ENCODE measurements at places on chromosomes 2 and 18.

GRCh38 chr18:78159397-78159796 is 820.2 kb upstream of the SALL3 start:
- DNase-seq: no peak

DNA sequence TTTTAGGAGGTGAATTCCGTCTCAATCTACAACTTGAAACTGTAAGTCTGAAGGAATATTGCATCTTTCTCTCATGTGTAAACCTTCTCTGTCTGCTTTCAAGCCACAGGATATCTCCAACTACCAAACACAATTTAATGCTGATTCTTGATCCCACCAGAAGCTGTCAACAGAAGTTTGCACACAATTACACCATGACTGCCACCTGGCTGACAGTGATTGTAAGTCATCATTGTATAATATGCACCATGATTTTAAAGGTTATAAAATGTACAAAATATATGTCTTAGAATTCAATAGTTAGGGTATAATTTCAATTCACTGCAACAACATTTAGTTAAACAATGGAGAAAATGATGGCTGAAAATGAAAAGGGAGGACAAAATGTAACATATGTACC is 18.4 kb downstream of the PREPL start:
- DNase-seq: no peak

GRCh38 chr2:192535956-192536921 is 341.5 kb upstream of the TMEFF2 start:
- no peak for DNase-seq

DNA sequence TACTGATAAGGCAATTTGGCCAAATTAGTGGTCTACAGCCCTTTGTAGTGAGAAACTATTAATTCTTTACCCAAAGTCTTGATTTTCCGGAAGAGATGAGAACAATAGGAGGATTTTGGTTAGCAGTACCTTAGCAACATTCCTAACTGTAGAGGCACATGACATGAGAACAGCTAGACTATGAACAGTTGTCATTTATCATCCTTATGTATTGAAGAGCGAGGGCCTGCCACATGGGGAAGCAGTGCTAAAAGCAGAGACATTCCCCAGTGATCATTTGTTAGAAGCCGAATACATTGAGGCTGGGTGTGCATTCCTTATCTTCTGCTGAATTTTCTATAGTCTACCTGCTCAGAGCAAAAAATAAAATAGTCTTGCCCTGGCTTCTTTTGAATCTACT is 65.2 kb downstream of the RBBP8 start:
- DNase-seq: no peak

GRCh38 chr18:42444349-42444748 is 489.3 kb downstream of the PIK3C3 start:
- DNase-seq: no peak

DNA sequence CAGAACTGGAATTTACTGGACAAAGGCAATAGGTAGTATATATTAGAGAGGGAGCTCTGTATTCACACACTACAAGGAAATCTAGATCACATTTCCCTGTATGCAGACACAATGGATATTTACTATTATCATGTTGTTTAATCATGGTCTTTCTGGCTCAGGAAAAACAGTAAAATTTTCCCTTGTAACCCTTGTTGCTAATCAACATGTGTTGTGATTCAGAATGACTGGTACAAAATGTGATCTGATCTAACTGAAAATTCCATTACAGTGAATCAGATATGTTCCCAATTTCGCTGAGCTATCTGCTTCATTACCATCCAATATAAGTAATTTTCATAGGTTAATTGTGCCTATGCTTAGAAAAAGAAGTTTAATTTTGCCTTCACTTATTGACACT is 1109.7 kb downstream of the LRP1B start:
- no peak for DNase-seq

- no peak for DNase-seq
Measured at GRCh38 chr2:186126181-186126580, 359.9 kb upstream of the ZC3H15 start.

DNA sequence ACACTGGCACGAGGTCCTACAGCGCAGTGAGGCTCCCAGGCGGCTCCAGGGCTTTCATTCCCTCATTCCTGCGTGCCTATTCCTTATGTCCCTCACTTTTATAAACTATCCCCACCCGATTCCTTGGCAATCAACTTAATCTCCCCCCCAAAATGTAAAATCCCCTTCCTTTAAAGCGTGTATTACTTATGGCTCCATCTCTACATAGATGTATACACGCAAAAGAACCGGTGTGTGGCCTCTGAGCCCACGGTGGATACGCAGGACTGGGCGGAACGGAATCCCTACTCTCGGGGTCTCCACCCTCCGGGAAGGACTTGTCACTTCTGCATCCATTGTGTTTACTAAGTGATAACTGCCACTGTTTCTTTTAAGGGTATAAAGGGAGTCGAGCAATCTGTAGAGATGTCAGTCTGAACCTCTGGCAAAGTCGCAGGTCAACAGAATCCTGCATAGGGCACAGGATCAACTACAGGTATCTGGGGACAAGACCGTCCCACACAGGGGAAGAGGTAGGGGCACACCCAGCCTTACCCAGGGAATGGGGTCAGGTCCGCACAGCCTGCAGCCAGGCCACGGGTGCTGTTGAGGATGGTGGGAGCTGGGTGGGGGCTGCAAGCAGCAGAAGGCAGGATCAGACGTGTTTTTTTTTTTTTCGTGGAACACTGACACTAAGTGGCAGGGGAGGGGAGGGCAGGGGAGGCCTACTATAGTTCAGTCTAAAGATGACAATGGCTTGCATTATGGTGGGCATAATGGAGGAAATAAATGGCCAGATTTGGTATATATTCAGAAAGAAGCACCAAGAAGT is 42.1 kb downstream of the HDLBP start:
- no peak for DNase-seq

- DNase-seq: no peak
Measured at GRCh38 chr2:216849987-216850386, 9.9 kb downstream of the TNP1 start.

- no peak for DNase-seq
Measured at GRCh38 chr2:120611961-120612360, 123.7 kb upstream of the GLI2 start.

GRCh38 chr2:5749347-5749746 is 57.2 kb downstream of the SOX11 start:
- DNase-seq: no peak

GRCh38 chr2:190701586-190701985 is 52.7 kb downstream of the NAB1 start:
- no peak for DNase-seq

- DNase-seq: no peak
Measured at GRCh38 chr2:176395273-176395854, 126.1 kb downstream of the MTX2 start.

DNA sequence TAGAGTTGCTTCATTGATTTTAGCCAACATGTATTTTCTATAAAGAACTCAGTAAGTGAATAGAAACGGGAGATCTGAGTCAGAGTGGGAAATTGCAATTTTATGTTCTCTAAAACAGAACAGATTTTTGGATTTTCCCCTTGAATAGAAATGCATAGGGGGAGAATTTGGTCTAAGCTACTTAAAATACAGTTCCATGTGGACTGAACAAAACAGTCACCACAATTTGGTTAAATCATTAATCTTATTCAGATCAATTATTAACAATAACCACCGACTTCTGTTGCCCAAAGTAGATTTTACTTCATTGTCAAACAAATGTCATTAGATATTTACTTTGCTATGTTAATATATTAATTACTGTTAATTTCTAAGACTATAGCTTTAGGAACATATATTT is 107.7 kb downstream of the SCG2 start:
- no peak for DNase-seq

GRCh38 chr2:29047083-29047845 is 27.1 kb downstream of the PCARE start:
- no peak for DNase-seq

DNA sequence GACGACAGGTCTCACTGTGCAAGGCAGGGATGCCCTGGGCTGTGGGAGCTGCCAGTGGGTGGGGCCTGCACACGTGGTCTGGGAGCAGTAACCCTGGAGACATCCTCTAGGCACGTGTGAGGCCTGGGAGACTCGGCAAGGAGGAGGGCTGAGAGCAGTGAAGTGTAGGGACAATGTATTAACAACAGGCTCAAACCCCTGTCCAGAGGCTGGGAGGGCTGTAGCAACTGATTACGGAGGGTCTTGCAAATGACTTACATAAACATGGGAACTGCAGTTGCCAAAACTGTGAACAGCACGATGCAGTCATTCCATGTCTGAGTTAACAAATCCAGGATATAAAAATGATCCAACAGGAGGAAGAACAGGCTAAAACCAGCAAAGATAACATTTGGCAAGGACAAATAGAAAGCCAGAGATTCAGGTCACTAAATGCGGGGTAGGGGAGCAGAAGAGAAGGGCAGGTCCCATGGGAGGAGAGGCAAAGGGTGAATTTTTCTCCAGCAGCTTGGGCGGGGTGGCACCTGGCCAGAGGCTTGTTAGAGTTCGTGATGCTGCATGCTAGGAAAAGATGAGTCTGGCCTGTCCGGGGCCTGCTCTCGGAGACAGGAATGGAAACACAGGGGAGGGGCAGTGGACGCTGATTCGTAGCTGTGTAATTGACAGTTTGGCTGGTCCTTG is 44.9 kb downstream of the CYP27C1 start:
- no peak for DNase-seq

DNA sequence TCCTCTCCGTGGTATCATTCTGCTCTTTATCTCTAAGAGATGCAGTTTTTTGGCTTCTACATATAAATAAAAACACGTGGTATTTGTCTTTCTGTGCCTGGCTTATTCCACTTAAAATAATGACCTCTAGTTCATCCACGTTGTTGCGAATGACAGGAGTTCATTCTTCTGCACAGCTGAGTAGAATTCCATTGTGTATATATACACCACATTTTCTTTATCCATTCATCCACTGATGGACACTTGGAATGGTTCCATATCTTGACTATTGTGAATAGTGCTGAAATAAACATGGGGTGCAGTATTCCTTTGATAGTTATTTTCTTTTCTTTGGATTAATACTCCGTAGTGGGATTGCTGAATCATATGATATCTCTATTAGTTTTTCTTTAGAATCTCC is 262.3 kb downstream of the SOX11 start:
- DNase-seq: no peak

DNA sequence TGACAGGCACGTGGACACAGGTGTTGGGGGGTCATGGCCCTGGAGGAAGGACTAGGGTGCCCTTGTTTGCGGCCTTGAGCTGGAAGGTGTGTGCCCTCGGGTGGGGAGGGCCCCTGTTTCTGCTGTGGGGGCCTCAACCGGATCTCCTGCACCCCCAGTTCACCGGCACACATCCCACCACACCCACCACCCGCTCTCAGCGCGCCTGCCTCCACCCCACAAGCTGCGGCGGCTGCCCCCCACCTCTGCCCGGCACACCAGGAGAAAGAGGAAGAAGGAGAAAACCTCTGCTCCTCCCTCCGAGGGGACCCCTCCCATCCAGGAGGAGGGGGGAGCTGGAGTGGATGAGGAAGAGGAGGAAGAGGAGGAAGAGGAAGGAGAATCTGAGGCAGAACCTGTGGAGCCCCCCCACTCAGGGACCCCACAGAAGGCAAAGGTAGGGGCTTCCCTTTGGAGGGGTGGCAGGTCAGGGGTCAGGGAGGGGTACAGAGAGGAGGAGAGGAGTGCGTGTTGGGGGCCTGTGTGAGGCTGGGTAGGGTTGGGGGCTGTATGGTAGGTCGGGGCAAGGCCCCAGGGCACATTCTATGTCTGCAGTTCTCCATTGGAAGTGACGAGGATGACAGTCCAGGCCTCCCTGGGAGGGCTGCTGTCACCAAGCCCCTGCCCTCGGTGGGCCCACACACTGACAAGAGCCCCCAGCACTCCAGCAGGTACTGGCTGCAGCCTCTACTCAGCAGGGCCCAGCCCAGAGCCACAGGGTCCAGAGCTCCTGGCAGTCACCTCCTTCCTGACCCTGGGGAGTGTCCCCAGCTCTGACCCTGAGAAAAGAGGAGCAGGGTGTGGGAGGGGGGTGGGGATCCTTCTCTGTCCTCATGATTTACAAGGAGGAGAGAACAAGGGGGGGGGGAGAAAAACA is 1.8 kb downstream of the SLC4A3 start:
- no peak for DNase-seq

DNA sequence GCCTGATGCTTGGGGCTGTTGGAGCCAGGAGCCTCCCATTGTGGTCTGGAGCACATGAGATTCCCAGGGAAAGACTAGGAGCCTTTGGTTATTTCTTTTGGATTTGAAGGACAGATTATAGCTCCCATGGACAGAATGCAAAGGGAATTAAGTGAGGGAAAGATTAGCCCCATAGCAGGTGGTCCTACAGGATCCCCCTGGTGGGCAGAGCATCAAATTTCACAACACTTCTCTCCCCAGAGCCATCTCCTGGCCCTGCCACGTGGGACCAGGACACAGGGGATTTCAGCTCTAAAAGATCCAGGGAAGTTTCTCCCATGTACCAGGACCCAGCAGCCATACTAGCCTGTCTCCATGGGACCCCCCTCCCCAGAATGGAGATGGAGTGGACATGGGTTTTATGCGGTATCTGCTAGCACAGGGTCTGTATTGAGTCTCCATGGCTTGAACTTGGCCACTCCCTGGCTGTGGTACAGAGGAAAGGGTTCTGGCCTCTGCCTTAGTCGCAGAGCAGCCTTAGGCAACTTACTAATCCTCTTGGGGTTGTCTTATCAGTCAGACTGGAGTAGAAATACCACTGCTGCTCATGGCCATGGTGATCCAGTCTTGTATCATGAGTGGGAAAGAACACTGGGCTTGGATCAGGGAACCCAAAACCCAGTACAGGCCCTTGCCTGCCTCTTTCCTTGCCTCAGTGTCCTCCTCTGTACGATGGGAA is 6.8 kb upstream of the PLB1 start:
- no peak for DNase-seq

DNA sequence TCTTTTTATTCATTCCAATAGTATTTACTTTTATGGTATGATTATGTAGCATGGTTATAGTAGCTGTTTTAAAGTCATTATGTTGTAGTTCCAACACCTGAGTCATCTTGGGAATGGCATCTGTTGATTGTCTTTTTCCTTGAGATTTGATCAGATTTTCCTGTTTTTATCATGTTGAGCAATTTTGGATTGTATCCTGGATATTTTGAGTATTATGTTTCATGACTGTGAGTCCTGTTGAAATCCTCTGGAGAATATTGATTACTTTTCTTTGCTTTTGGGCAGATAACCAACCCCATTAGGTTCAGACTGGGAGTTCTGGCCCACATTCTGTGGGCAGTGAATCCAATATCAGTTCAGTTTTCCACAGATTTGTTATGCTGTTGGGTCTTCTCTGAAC is 163.2 kb upstream of the SPRED2 start:
- DNase-seq: no peak

GRCh38 chr2:84631985-84632384 is 115.7 kb downstream of the DNAH6 start:
- no peak for DNase-seq

GRCh38 chr2:191066197-191066918 is 52.4 kb upstream of the STAT1 start:
- no peak for DNase-seq

- no peak for DNase-seq
Measured at GRCh38 chr2:61158356-61158955, 3.5 kb upstream of the C2orf74 start.

All from stimulated activated CD8-positive, alpha-beta memory T cell treated with anti-CD3 and anti-CD28 coated beads, Interleukin-15, amount 100 ng/mL, for 24 hours (primary cell).